ENCODE measurements at places on chromosomes 3 and 15.

DNA sequence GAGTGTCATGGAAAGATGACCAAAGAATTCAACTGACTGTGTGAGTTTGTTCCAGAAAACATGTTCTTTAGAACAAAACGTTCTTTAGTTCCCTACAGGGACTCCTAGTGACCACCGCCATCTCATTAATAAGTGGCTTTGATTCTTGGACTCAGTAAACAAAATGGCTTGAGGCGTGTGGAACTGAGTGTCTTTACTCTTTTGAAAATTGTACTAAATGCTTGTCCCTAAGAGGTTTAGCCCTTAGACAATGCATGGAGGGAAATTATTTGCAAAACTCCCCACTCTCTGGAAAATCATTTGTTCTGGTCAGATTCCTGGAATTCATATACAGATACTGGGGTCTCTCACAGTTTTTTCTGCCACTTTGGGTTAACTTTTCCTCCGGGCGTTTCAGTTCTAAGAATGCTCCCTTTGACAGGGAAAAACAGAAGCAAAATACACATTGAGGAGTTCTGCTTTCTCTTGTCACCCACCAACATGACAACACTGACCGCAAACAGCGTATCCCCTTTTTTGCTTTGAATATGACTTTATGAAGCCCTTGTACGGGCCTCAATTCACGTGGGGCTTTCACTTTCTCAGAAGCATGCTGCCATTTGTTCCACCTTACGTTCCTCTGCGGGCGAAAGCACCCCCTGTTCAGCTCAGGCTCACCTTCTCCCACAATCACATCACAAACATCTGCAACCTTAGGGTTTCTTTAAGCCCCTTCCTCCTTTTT lies 15.3 kb upstream of the NRROS start:
- no peak for DNase-seq

DNA sequence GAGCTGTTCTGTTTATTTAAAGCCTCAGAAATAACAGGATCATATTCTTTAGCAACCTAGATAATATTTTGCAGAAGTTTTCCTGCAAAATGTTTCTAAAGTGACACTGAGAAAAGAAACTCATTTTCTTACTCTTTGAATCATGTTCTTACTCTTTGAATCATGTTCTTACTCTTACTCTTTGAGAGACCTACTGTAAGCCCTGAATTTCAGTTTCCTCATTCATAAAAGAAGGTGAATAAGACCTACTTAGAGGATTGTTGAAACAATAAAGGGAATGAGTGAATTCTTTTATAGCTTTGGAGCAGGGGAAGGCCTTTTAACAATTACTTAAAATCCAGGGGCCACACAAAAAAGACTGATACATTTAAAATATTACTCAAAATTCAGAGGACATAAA lies 221.7 kb upstream of the CMC1 start:
- no peak for DNase-seq

DNA sequence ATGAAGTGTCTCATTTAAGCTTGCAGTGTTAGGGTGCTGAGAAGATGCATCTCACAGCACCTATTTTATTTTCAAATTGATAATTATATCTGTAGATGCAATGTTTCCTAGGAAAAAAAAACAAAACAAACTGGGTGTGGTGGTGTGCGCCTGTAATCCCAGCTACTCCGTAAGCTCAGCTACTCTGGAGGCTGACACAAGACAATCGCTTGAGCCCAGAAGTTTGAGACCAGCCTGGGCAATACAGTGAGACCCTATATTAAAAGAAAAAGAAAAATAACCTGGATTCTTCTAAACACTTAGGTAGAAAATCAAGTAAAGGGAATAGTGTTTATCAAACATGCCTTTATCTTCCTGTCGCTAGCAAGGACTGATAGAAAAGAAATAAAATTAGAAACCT lies 1.9 kb downstream of the MINDY2 start:
- DNase-seq = no peak

GRCh38 chr3:107927361-107928083 lies 163.3 kb downstream of the CD47 start:
- peak; percentile 72 for DNase-seq

GRCh38 chr3:177733936-177734335 lies 536.7 kb upstream of the TBL1XR1 start:
- no peak for DNase-seq

GRCh38 chr3:10764259-10765051 lies 51.6 kb upstream of the SLC6A11 start:
- DNase-seq = no peak

- no peak for DNase-seq
Observed at GRCh38 chr3:4821338-4821737, 157.9 kb upstream of the BHLHE40 start.

DNA sequence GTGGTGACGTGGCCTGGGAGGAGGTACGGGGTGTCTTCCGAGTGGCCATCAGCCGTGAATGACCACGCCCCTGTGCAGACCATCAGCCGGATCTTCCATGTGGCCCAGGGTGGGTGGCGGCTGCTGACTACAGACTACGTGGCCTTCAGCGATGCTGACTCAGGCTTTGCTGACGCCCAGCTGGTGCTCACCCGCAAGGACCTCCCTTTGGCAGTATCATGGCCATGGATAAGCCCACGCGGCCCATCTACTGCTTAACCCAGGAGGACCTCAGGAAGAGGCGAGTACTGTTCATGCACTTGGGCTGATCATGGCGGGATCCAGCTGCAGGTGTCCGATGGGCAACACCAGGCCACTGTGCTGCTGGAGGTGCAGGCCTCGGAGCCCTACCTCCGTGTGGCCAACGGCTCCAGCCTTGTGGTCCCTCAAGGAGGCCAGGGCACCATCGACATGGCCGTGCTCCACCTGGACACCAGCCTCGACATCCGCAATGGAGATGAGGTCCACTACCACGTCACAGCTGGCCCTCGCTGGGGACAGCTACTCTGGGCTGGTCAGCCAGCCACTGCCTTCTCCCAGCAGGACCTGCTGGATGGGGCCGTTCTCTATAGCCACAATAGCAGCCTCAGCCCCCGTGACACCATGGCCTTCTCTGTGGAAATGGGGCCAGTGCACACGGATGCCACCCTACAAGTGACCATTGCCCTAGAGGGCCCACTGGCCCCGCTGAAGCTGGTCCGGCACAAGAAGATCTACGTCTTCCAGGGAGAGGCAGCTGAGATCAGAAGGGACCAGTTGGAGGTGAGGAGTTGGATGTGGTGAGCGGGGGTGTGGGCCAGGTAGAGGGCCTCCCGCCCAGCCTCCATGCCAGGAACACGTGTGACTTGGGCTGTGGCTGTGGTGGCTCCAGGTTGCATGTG lies 178.4 kb downstream of the TBC1D2B start:
- no peak for DNase-seq

GRCh38 chr3:107994956-107995715 lies 95.7 kb downstream of the CD47 start:
- no peak for DNase-seq

DNA sequence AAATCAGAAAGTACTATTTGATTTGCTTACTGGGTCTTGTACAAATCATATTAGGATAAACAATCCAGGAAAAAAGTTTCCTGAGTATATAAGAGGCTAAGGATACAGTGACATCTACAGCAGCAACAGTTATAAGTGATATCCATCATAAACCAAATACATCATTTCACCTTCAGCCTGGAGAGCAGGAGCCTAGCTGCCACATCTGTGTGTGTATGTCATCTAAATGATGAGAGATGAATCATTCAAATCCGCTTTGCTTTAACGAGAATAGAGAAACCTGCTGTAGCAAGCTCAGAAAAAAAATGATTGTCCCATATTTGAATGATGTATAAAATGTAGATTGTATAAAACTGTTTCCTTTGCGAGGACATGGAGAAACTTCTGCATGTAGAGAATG lies 841.4 kb downstream of the SI start:
- DNase-seq = no peak

DNA sequence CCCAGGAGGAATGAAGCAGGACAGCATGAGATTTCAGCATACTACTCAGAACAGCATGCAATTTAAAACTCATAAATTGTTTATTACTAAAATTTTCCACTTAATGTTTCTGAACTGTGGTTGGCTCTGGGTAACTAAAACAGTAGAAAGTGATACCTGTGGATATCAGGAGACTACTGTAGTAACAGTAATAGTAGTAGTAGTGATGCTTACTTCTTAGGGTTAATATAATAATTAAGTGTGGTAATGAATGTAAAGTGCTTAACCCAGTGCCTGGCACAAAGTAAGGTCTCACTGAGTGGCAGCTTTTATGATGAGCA lies 117.3 kb downstream of the NR1I2 start:
- DNase-seq = no peak

GRCh38 chr3:132721479-132722164 lies 587 bp downstream of the NPHP3 start:
- DNase-seq = peak; percentile 71

DNA sequence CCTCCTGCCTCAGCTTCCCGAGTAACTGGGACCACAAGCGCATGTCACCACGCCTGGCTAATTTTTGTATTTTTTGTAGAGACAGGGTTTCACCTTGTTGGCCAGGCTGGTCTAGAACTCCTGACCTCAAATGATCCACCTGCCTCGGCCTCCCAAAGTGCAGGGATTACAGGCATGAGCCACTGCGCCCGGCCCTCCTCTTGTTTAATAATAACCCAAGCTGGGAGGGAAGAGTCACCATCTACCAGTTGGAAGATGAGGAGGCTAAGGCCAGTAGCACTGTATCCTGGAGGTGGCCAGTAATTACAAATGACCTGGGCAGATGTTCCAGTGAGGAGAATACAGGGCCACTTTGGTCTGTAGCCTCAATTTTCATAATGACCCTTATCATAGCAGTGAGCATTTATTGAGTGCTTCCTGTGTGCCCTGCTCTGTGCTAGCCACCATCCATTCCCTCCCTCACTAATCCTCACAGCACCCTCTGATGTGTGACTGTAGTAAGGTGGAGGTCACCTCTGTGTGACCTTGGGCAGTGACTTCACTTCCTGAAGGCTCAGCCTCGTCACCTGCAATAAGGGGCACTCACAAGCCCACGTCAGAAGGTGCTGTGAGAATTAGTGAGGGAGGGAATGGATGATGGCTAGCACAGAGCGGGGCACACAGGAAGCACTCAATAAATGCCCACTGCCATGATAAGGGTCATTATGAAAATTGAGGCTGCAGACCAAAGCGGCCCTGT lies 64.2 kb downstream of the ABTB1 start:
- no peak for DNase-seq

DNA sequence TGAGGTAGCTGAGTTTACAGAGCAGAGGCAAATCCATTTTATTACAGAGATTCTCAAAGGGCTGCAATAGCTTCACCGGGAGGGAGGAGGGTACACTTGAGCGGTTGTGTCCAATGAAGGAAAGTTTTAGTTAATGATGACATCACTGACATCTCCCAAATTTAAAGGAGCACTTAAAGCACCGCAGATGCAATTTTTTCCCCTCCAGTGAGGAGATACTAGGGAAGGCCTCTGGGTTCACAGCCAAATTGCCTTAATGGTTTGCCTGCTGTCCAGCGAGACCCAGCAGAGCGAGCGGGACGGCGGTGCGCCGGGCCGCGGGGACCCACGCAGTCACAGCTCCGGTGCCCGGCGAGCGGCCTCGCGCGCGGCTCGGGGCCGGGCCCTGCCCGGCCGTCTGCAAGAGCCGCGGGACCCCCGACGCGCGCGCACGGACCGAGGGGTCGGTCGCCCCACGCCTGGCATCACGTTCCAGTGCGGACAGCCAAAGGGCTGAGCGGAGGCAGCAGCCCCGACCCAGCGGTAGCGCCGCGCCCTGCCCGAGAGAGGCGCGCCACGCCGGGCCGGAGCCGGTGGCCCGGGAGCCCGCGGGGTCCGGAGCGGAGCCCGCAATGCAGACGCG lies 160.5 kb upstream of the CHRNA7 start:
- peak; percentile 7 for DNase-seq

DNA sequence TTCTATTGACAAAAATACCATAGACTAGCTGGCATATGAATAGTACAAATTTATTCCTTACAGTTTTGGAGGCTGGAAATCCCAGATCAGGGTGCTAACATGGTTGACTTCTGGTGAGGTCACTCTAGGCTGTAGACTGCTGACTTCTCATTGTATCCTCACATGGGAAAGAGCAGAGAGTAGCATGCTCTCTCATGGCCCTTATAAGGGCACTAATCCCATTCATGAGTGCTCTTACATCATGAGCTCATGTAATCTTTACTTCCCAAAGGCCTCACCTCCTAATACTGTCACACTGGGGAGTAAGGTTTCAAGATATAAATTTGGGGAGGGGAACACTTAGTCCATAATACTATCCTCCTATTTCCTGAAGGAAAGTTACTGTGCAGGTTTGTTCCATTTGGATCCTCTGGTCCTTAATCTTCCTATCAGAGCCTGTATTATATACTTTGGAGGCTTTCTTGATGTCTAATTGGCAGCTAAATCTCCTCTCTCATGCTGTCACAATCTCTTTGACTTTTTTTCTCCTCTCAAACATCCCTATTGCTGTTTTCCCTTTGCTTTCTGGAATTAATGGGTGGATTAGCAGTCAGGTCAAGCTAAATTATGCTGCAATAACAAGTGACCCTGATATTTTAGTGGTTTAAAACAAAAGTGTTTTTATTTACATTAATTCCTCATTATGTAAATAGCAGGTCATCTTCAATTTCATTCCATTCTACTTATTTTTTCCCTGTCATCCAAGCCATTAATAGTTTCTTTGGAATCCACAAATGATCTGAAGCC lies 23.1 kb upstream of the LEKR1 start:
- no peak for DNase-seq

GRCh38 chr3:152159328-152159727 lies 109.4 kb upstream of the MBNL1 start:
- DNase-seq = no peak

DNA sequence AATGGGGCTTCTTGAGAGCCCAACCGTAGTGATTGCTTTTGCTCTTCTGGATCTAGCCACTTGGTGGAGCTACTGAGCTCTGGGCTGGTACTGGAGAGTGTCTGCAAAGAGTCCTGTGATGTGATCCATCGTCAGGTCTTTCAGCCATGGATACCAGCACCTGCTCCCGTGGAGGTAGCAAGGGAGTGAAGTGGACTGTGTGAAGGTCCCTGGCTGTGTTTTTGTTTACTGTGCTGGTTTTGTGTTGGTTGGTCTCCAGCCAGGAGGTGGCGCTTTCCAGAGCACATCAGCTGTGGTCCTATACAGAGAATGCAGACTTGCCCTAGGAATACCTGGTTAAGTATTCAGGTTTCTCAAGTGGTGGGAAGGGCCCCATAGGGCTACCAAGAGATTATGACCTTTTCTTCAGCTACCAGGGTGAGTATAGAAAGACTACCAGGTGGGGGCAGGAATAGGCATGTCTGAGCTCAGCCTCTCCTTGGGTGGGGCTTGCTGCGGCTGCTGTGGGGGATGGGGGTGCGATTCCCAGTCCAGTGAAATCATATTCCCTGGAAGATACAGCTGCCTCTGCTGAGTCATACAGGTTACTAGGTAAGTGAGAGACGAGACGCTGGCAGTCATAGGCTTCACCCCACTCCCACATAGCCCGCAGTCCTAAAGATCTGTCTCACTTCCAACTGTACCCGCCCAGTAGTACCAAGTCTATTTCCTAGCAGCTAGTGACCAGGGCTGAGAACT lies 733.7 kb downstream of the ZNF385D start:
- peak; percentile 30 for DNase-seq

DNA sequence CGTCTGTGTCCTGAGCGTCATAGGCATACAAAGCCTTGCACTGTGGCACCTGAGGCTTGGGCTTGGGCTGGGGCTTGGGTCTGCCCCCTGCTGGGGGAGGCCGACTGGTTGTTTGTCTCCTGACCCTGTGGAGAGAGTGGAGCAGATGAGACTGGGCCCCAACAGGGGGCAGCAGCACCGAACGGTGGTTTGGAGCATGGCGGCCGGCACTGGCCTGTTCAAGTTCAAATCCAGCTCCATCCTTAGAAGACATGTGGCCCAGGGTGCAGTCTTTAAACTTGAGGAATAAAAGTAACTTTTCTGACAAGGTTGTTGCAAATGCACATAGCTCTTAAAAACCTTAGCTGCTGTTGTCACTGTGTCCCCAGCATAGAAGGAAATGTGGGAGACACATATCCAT lies 33.3 kb downstream of the CCNB2 start:
- DNase-seq = peak; percentile 3

All from SW480 (cell line).